ENCODE measurements at places on chromosomes 2 and 18.
A peak's percentile ranks its signal among the peaks of the same experiment; 100 is the strongest.

DNA sequence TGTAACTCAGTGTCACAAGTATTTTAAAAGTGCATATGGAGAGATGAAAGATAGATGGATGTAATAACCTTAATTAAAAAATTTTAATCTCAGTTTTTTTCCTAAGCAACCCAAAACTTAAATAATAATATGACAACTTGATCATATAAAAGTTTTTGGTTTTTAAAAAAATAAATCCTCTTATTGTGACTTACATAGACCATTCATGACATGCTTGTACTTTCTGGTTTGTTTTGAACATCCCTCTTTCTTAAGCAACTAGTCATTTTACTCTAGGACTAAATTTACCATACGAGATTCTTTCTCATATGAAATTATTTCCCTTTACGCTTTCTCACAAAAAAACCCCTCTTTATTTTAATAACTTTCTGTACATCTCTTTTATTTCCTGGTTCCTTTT lies 6.5 kb upstream of the PLA2R1 start:
- DNase-seq, result no peak

DNA sequence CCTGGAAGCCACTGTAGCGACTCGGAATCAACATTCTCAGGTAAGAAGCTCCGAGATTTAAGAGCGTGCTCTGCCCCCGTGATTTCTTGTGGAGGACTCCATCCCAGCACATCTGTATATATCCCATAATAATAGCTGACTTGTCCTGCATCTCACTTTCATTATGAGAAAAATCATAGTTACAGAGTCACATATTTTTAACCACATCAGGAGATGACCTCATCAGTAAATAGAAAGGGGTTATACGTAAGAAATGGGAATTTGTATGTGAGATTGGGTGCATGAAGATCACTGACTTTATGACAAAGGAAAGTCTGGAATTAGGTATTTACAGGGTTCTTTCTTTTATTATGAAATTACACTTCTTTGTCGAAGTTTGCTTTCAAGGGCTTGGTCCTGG lies 16.4 kb upstream of the TMEM18 start:
- no peak for DNase-seq

DNA sequence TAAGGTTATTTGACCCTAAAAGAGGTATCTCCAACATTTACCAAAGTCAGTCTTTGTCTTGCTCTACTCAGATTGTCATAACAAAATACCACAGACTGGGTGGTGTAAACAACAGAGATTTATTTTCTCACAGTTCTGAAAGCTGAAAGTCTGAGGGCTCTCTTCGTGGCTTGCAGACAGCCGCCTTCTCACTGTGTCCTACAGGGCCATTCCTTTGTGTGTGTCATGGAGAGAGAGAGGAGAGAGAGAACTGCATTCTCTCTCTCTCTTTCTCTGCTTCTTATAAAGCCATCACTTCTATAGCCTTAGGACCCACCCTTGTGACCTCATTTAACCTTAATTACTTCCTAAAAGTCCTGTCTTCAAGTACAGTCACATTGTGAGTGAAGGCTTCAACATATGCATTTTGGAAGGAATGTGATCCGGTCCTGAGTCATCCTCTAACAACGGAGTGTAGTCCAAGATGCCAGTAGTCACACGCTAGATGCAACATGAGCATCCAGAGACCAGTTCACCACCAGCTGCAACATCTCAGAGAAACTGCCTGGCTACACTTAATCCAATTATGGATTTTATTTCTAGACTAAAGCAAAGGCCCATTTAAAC lies 130.2 kb downstream of the CD226 start:
- DNase-seq, result no peak

- no peak for DNase-seq
Measured at GRCh38 chr18:67265464-67266245, 250.9 kb downstream of the DSEL start.

DNA sequence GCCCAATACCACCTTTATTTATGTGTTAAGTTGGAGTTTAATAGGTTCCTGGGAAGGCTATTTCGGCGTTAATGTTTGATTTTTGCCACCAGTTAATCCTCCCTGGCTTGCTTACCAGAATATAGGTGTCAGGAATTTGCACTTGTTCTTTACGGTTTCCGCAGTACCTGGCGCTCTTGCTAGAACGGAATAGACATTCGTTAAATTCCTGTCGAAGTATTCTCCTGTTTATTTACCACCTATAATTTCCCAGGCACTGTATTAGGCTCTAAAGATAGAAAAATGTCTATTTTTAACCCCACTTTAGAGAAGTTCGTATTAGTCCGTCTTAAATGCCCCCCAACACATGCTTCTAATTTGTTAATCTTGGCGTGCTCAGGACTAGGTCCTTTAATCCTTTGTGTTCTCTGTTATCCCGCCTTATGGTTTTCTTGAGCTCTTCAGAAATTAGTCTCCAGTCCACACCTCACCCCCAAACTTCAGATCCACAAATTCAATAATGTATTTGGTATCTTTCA lies 575 bp downstream of the CCDC150 start:
- DNase-seq, result no peak

DNA sequence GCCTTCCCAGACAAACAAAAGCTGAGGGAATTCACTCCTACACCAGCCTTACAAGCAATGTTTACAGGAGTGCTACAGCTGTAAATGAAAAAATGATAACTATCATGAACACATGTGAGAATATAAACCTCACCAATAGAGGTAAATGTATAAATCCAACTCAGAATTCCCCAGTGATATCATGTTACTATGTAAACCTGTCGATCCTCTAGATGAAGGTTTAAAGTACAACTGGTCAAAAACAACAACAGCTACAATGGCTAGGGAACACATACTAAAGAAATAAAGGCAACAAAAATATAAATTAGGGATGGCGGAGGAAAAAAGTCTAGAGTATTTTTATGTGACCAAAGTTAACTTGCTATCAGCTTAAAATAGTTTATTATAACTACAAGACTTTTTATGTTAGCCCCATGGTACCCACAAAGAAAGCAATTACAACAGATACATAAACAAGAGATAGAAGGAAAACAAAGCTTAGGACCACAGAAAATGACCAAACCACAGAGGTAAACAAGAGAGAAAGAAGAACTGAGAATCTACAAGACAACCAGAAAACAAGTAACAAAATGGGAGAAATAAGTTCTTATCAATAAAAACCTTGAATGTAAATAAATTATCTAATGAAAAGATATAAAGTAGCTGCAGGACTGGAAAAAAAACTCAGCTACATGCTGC lies 8.3 kb downstream of the CERKL start:
- no peak for DNase-seq

DNA sequence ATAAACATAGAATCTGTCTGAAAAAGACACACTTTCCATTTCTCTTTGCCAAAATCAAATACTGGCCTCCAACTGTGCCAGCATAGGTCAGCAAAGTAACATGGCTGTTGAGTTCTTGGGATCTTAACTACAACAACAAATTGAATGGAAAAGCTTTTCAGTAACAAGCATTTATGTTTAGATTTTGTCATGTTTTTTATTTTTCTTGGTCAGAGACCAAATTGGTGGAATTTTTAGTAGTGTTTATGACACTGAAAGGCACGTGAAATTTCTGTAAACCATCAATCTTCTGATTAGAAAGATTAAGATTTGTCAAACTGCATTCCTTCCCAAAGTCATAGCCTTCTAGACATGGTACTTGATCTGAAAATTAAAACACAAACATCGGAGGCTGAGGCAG lies 77.6 kb downstream of the PDE1A start:
- no peak for DNase-seq

DNA sequence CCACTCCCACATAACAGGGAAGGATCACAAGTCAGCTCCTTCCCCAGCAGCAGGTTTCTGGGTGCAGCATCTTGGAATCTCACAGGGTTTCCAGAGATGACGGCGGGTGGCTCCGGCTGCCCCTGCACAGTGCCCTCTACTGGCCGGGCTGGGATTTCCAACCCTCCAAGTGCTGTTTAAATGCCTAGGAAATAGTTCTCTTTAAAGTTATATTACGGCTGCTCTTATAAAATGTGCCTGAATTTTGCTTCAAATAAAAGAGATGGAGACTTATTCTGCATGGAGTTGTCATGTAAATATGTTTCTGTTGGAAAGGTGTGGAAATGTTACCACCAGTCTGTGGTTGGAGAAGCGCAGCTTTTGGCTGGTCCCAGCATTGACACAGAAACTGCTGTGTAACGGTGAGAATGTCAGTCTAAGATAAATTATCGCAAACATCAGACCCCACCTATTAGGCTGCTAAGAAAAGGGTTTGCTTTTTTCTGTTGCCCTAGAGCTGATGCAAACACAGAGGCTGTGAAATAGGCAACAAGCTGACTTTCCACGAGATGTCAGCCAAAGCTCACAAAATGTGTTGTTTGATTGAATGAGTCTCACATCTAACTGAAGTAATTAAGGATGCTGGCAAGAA lies 3.3 kb upstream of the HJURP start:
- peak; percentile 70 for DNase-seq

- DNase-seq, result peak; percentile 24
Measured at GRCh38 chr2:240204431-240205276, 64.2 kb upstream of the OTOS start.

- no peak for DNase-seq
Measured at GRCh38 chr2:16622399-16622968, 43.1 kb downstream of the CYRIA start.

- no peak for DNase-seq
Measured at GRCh38 chr2:176149481-176149938, 1.8 kb upstream of the HOXD4 start.

DNA sequence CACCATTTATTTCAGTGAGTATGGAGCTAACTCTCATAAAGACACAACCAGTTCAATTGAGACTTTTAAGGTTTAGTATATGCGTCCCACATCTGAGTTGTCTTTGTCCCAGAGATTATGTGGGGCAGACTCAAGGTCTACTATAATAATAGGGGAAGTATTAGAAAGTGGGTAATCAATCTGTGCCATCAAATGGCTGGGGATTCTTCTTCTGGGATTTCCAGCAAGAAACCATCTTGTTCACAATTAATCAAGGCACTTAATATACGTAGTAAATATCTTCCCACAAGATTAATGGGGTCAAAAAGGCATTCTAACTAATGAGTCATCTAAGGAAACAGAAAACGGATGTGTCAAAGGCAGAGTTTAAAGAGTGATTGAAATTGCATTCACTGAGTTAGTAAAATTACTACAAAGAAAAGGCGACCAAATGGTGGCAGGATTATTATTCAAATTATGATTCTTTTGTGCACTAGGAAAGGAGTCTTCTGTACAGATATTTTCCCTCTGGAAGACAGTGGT lies 179.8 kb upstream of the REG3G start:
- no peak for DNase-seq

DNA sequence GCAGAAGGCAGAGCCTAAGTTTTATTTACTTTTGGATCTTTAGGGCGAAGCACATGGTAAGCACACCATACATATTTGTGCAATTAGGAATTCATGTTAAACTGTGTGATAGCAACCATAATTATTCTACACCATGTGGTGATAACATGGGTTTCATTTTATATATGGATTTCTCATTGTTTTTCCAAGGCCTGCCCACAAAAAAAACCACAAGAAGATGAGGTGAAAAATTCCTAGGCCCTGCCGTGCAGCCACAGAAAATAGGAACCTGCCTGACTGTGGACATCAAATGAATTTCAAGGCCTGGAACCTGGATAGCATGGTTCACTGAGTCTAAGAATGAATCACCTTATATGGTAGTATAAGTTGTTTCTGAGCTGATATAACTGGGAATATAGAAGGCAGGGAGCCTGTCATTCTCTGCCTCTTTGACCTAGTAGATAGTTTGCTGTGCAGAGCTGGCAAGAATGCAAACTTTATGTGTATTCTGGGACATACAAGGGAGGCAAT lies 22.4 kb upstream of the SSB start:
- DNase-seq, result no peak

- no peak for DNase-seq
Measured at GRCh38 chr2:221005338-221005737, 566.8 kb downstream of the EPHA4 start.

DNA sequence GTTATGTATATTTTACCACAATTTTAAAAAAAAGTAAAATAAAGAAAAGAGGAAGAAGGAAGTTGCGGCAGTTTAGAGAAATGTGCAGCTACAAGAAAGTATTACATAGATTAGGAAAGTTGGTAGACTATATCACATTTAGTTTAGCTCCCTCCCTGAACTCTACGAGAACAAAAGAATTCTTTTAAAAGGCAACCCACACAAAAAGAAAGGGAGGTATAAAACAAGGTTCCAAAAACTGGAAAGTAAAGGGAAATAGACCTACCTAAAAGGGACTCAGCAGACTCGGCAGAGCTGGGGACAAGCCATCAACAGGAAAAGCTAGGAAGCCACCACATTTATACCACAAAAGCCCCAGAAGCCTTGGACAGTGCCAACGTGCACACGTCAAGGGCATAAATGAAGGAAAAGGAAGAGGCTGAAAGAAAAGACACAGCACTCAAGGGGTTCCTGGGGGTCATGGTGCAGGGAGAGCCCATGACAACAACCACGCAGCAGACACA lies 9.1 kb downstream of the TMEM127 start:
- DNase-seq, result no peak

GRCh38 chr2:151182899-151183809 lies 78.5 kb downstream of the RBM43 start:
- no peak for DNase-seq

GRCh38 chr18:13309031-13309747 lies 90.6 kb downstream of the LDLRAD4 start:
- DNase-seq, result no peak

DNA sequence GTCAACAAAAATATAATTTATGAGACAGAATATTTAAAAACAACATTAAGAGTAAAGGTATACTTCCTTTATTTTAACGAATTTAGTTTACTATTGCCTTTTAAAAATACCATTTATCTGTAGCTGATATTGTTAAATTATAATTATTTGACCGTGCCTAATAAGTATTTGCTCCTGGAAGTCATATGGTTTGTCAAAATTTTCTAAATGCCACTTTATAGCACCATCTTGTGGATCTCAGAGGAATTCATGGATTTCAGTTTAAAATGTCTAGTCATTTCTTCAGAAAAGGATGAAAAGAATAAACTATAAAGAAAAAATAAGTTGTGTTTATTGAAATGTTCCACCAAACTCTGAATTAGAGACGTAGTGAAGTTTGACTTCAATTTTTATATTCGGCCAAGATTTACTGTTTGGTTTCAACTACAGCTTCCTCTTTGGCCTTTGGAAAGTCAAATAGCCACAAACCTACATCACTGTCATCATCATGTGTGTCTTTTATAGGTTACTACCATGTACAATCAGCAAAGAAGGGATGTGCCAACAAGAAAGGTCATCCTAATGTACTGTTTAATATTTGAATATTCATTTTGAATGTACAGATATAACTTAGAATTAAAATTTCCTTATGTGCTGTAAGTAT lies 10.3 kb upstream of the FTCDNL1 start:
- no peak for DNase-seq

- peak; percentile 59 for DNase-seq
Measured at GRCh38 chr2:197516393-197516761, 511 bp downstream of the MOB4 start.

- no peak for DNase-seq
Measured at GRCh38 chr2:132979339-132980093, 309.5 kb upstream of the LYPD1 start.

All from right lobe of liver (tissue), 6 donors.